ENCODE measurements at places on chromosomes 2 and 18.

DNA sequence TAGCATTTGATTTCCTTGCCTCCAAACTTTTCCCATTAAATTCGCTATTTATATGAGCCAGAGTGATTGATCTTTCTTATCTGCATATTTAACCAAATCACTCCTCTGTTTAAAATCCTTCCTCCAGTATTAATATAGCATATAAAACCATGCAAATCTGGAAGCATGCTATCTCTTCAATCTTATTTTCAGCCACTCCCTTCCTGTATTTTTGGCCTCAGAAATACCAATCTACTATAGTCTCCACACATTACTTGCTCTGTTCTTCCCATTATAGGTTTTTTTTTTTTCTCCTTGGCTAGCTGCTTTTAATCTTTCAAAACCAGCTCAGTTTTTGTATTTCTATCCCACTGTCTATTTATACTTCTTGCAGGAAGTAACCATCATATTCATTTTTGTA is 19.1 kb downstream of the MAP2 start:
- no peak for DNase-seq

- no peak for DNase-seq
Observed at GRCh38 chr2:218169757-218170546, 3.2 kb upstream of the CXCR1 start.

GRCh38 chr2:205177546-205177945 is 504.8 kb upstream of the NRP2 start:
- no peak for DNase-seq

DNA sequence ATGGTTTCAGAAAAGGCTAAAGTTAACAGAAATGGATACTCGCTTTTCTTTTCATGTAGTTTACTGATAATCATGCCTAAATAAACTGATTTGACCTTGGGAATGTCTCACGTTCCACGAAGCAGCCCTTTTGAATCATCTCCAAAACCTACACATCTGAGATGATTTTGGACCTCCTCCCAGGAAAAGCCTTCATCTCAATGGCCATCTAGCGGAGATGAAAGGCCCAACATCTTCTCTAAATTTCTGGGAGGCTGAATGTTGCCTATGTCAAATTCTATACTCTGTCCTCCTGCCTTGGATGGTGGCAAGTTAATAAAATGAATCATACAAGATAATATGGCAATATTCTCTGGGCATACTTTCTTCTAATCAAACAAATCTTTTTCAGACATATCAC is 448.5 kb downstream of the ZEB2 start:
- no peak for DNase-seq

DNA sequence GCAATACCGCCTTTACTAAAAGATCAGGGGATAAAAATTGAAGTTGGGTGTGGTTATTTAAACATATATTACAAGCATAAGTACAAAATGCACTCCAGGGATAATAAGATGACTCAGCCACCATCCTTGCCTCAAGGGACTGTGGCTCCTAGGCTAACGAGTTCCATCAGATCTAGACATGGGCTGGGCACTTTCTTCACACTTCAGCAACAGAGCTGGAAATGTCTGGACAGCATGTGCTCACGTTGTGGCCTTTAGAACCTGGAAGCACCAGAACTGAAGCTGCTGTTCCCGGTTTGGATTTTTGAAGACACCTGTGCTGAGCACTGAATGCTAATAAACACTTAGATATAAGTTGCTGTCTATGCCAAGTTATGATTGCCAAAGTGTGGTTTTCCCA is 384.2 kb upstream of the SALL3 start:
- DNase-seq: no peak

DNA sequence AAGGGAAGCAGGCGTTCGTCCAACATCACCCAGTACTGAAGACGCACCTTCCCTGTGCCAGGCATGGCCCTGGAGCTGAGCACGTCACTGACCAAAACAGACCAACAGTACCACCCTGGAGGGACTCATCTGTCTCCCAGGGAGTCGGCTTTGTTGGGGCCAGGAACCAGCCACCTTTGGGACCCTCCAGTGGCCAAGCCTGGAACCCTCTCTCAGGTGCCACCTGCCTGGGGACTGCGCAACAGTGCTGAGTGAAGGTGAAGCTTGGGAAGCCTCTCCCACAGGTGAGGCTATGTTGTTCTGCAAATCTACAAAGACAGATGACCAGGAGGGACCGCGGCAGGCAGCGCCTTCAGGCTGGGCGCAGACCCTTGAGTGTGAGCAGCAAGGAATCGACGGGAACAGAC is 91.4 kb upstream of the OTOS start:
- DNase-seq: no peak

GRCh38 chr18:34957119-34957863 is 83.9 kb upstream of the MAPRE2 start:
- DNase-seq: no peak

- DNase-seq: no peak
Observed at GRCh38 chr2:219820767-219821166, 193.3 kb downstream of the SLC4A3 start.

- DNase-seq: no peak
Observed at GRCh38 chr2:64177315-64177714, 33.1 kb upstream of the PELI1 start.

- DNase-seq: no peak
Observed at GRCh38 chr2:105739944-105740530, 4.7 kb upstream of the NCK2 start.

DNA sequence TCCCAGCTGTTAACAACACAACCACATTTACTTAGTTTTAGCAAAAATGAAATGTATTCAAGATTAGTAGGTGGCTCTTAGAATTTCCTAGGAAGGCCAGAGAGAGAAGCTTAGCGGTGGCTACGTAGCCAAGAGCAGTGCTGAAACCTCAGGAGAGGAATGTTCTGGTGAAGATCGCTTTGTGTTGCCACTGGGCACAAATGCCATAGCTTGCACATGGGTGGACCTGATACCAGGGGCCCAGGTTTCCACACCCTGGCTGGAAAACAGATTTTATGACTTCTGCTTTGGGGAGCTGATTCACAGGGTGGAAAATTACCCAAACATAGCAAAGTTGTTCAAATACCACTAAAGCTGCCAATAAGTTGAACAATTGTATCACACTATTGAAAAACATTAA is 43.4 kb downstream of the THUMPD2 start:
- no peak for DNase-seq

GRCh38 chr18:46636040-46636630 is 20.9 kb downstream of the LOXHD1 start:
- DNase-seq: no peak
